SK-N-SH (cell line): ENCODE measurements at places on chromosomes 11 and 22. TPM values are rescaled to one million over a fixed set of nuclear protein-coding genes. Genes with fewer than 3 reads are reported as not detected.

DNA sequence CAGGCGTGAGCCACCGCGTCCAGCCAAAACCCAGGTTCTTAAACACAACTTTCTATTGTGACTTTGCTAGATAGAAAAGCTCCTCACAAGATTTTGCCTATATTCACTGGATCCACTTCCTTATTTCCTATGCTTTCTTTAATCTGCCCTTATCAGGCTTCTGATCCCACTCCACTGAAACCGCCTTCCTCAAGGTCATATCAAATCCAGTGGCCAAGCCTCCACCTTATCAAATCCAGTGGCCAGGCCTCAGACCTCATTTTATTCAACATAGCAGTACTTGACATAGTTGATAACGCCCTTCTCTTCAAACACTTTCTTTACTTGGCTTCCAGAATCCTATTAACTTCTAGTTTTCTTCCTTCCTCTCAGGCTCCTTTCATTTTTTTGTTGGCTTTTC, 29.5 kb downstream of the DIXDC1 start:
- H3K27ac ChIP-seq: no peak overlapping the region
- peaks cover 23% of the 10 kb centered on the region for H3K36me3 ChIP-seq
- H3K27me3 ChIP-seq: no peaks in the 10 kb centered on the region
- DNase-seq: no peak

DNA sequence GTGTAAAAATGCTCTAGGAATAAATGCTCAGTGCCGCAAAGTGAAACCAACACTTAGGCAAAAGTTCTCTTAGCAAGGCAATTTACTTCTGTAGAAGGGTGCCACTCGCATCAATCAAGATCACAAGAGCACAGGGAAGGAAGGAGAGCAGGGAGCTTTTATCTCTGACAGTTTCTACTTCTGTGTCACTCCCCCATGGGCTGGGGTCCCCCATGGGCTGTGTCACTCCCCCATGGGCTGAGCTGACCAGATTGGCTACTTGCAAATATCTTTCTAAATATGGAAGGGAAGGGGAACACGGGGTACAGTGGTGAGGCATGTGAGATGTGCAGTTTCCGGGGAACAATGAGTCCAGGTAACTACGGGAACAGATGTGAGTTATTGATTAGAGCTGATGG, 397 bp downstream of the OR52N2 start:
- H3K36me3 ChIP-seq: no peaks in the 10 kb centered on the region
- no peak overlapping the region for H3K27ac ChIP-seq
- DNase-seq: no peak

- no peak overlapping the region for H3K27ac ChIP-seq
- H3K4me1 ChIP-seq: peaks cover 26% of the 10 kb centered on the region
- no peak for DNase-seq
- H3K36me3 ChIP-seq: no peaks in the 10 kb centered on the region
- no peaks in the 10 kb centered on the region for H3K27me3 ChIP-seq
These were observed 14.5 kb downstream of the CRTAM start for GRCh38 chr11:122852796-122853160.

SAA2 gene
- not detected in 2 replicates for polyA plus RNA-seq

DNA sequence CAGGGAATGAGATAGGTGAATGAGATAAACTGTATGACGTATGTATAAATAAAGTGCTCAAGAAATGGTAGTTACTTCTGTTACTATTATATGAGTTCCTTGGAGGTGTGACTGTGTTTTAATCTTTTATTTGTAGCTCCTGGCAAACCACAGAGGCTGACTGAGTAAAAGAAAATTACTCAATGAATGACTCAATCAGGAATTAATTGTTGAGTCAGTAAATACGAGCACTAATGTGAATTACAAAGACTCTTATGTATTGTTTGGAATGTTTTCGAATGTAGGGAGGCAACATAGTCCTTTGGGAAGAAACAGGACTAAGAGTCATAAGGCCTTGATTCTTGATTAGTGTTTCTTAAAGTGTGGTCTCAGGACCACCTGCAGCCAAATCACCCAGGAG, 51.1 kb upstream of the BLID start:
- H3K36me3 ChIP-seq: peaks cover 4% of the 10 kb centered on the region; the same call in 1 of the 2 replicates
- peak overlapping the region; percentile 78 for H3K27ac ChIP-seq
- peaks cover 8% of the 10 kb centered on the region for H3K4me1 ChIP-seq
- H3K4me3 ChIP-seq: no peak overlapping the region
- no peaks in the 10 kb centered on the region for H3K27me3 ChIP-seq

- H3K27me3 ChIP-seq: no peaks in the 10 kb centered on the region
- peaks cover 8% of the 10 kb centered on the region for H3K4me1 ChIP-seq
These were observed 556 bp downstream of the CDCA5 start for GRCh38 chr11:65083134-65083833.

GRCh38 chr11:104061853-104062521, 25.5 kb downstream of the DDI1 start:
- no peaks in the 10 kb centered on the region for H3K36me3 ChIP-seq
- no peaks in the 10 kb centered on the region for H3K27me3 ChIP-seq
- no peak overlapping the region for H3K4me3 ChIP-seq
- H3K27ac ChIP-seq: no peak overlapping the region
- H3K4me1 ChIP-seq: no peaks in the 10 kb centered on the region
- no peak for DNase-seq

DNA sequence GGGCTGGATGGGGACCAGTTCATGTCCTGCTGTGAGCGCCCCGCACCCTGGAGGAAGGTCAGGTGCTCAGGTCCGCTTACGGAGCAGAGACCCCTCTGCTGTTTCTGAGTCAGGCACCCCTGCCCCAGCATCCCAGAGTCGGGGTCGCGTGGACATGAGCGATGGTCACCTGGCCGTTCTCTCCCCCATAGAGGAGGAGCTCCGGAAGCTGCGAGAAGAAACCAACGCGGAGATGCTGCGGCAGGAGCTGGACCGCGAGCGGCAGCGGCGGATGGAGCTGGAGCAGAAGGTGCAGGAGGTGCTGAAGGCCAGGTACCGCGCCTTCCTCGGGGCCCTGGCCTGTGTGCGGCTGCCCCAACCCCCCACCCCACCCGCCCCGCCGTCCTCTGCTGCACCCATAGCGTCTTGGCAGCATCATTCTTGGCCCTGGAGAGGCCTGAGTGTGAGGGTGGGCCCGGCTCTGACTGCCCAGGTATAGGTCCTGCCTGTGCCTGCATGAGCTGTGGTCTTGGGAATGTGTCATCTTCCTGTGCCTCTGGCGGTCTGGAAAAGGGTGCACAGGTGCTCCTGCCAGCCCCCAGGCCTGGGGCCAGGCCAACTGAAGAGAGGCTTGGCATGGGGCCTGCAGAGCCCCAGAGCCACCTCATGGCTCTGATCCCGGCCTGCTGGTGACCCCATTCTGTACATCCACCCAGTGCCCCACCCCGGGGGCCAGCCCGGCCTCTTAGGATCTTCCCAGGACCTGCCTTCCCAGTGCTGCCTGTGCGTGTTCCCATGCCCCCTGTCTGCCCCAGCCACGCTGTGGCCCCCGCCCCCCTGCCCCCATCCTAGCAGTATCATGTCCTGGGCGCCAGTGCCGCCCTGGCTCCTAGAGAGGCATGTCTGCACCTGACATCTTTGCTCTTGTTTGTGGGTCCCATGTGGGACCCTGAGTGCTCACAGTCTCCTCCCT, 38.1 kb downstream of the GRAMD4 start:
- no peak overlapping the region for H3K4me3 ChIP-seq
- DNase-seq: no peak
- H3K27ac ChIP-seq: no peak overlapping the region
- no peaks in the 10 kb centered on the region for H3K36me3 ChIP-seq
- no peaks in the 10 kb centered on the region for H3K4me1 ChIP-seq
- H3K27me3 ChIP-seq: no peaks in the 10 kb centered on the region

DNA sequence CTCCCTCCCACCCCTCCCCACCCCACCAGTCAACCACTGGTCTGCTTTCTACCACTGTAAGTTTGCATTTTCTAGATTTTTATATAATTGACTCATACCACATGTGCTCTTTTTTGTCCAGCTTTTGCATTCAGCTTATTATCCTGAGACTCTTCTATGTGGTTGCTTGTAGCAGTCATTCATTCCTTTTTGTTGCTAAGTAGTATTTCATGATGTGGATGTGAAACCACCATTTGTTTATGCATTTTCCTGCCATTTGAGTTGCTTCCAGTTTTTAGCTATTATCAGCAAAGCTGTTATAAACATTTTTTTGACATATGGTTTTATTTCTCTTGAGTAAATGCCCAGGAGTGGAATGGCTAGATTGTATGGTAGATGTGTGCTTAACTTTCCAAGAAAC, 77.0 kb upstream of the FGF3 start:
- H3K27ac ChIP-seq: no peak overlapping the region
- H3K4me1 ChIP-seq: peaks cover 37% of the 10 kb centered on the region
- DNase-seq: no peak
- no peaks in the 10 kb centered on the region for H3K36me3 ChIP-seq

- peaks cover 26% of the 10 kb centered on the region for H3K36me3 ChIP-seq
- DNase-seq: no peak
- H3K4me3 ChIP-seq: no peak overlapping the region
- no peaks in the 10 kb centered on the region; the same call in 1 of the 2 replicates for H3K4me1 ChIP-seq
- no peaks in the 10 kb centered on the region for H3K27me3 ChIP-seq
- H3K27ac ChIP-seq: no peak overlapping the region
These were observed 87.7 kb upstream of the AKIP1 start for GRCh38 chr11:8823174-8823742.

GRCh38 chr22:49329636-49330035, 498.0 kb downstream of the BRD1 start:
- H3K4me1 ChIP-seq: no peaks in the 10 kb centered on the region
- H3K27me3 ChIP-seq: no peaks in the 10 kb centered on the region; the same call in 1 of the 2 replicates
- H3K36me3 ChIP-seq: no peaks in the 10 kb centered on the region
- no peak overlapping the region for H3K27ac ChIP-seq

SMIM38 gene
- 0.13 and 0.16 TPM in 2 replicates for polyA plus RNA-seq

GRCh38 chr11:111413849-111414248, 34.8 kb upstream of the POU2AF1 start:
- no peaks in the 10 kb centered on the region for H3K36me3 ChIP-seq
- H3K4me3 ChIP-seq: no peak overlapping the region
- H3K4me1 ChIP-seq: no peaks in the 10 kb centered on the region
- no peaks in the 10 kb centered on the region; the same call in 1 of the 2 replicates for H3K27me3 ChIP-seq
- H3K27ac ChIP-seq: no peak overlapping the region
- DNase-seq: no peak

DNA sequence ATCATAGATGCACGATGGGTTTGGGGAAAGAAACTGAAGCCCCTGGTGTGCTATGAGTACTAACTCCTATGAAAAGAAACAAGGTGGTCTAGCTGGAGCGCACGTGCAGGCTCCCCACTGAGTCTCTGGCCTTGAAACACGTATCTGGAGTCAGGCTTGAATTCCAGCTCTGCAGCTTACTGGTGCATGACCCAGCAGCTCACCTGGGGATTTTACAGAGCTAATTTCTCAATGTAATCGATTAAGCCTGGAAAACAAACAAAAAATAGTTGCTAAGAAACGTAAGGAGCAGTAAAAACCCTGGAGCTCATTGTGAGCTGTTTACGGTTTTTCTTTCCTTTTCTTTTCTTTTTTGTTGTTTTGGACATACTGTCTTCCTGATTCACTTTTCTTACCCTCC, 12.3 kb downstream of the KCNJ1 start:
- H3K4me1 ChIP-seq: no peaks in the 10 kb centered on the region
- no peak overlapping the region for H3K27ac ChIP-seq
- H3K27me3 ChIP-seq: no peaks in the 10 kb centered on the region
- H3K4me3 ChIP-seq: no peak overlapping the region

GRCh38 chr11:19193916-19194315, 7.9 kb downstream of the CSRP3 start:
- H3K27ac ChIP-seq: no peak overlapping the region
- H3K4me1 ChIP-seq: no peaks in the 10 kb centered on the region
- H3K36me3 ChIP-seq: no peaks in the 10 kb centered on the region
- DNase-seq: no peak
- H3K4me3 ChIP-seq: no peak overlapping the region

GRCh38 chr11:111954154-111954553, 17.0 kb downstream of the DIXDC1 start:
- H3K27ac ChIP-seq: no peak overlapping the region
- no peak overlapping the region for H3K4me3 ChIP-seq
- no peaks in the 10 kb centered on the region for H3K4me1 ChIP-seq
- H3K36me3 ChIP-seq: no peaks in the 10 kb centered on the region; the same call in 1 of the 2 replicates
- DNase-seq: no peak

- peaks cover 32% of the 10 kb centered on the region for H3K4me1 ChIP-seq
- H3K27me3 ChIP-seq: no peaks in the 10 kb centered on the region
- no peaks in the 10 kb centered on the region for H3K36me3 ChIP-seq
- peak; percentile 61 for DNase-seq
- H3K4me3 ChIP-seq: no peak overlapping the region
- peak overlapping the region; percentile 99 for H3K27ac ChIP-seq
These were observed 89.7 kb upstream of the PHOX2A start for GRCh38 chr11:72333661-72334060.

GRCh38 chr11:90133560-90134477, 644 bp upstream of the NAALAD2 start:
- peak overlapping the region; percentile 71 for H3K4me3 ChIP-seq
- no peak overlapping the region for H3K27ac ChIP-seq
- no peaks in the 10 kb centered on the region for H3K36me3 ChIP-seq
- H3K27me3 ChIP-seq: no peaks in the 10 kb centered on the region
- DNase-seq: no peak

IGF2 gene
- polyA plus RNA-seq: 0.05 TPM in 1 of 2 replicates, not detected in the other

DNA sequence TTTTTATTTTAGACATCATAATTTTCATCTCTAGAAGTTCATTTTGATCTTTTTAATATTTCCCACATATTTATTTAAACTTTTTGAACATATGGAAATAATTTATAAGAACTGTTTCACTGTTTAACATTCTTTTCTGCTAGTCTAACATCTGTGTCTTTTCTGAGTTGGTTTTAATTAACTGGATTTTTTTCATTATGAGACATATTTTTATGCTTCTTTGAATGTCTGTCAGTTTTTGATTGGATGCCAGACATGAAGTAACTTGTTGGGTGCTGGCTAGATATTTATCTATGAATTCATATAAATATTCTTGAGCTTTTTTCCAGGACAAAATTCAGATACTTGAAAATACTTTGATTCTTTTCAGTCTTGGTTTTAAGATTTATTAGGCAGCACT, 317.8 kb upstream of the NCAM1 start:
- H3K4me1 ChIP-seq: no peaks in the 10 kb centered on the region
- H3K36me3 ChIP-seq: no peaks in the 10 kb centered on the region
- H3K27me3 ChIP-seq: no peaks in the 10 kb centered on the region

- no peaks in the 10 kb centered on the region for H3K4me1 ChIP-seq
- no peak overlapping the region for H3K4me3 ChIP-seq
- H3K36me3 ChIP-seq: peaks cover 24% of the 10 kb centered on the region
- no peak overlapping the region for H3K27ac ChIP-seq
- no peaks in the 10 kb centered on the region for H3K27me3 ChIP-seq
These were observed 18.8 kb upstream of the NUP50 start for GRCh38 chr22:45144916-45145315.
